ENCODE measurements at places on chromosomes 4 and X.

DNA sequence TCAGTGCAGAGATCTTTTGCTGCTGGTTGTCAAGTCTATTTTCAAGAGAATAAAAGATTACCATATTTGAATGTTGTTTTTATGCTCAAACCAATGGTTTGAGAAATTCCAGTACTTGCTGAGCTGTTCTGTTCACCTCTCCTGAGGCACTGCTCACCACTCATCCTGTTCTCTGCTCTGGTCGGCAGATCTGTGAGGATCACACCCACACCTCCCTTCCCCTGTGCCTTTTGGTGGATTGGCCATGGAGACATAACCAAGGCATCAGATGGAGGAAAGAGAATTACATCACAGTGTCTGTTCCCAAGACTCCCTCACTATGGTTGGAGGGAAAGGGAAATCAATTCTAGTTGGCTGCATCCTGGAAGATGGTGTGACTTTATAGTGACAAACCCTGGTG lies 391.6 kb downstream of the ARHGAP24 start:
- DNase-seq, result no peak

DNA sequence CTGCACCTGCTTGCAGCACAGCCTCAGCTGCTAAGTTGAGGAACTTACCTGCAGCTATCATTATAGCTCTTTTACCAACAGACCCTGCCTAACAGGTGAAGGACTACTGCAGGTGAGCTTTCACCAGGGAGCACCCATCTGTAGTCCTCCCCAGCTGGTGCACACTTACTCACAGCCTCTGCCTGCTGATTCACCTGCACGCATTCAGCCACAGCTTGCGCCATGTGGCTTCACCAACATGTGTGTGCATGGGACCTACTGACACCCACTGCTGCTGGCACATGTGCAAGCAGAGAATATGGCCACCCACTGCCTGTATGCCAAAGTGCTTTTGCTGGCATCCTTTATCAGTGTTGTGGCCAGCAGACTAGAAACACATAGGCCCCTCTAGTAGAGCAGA lies 146.7 kb upstream of the KLHL4 start:
- no peak for DNase-seq

- DNase-seq, result no peak
Observed at GRCh38 chr4:159787901-159788300, 685.0 kb downstream of the RAPGEF2 start.

- DNase-seq, result no peak
Observed at GRCh38 chr4:4182835-4183568, 43.7 kb downstream of the OTOP1 start.

DNA sequence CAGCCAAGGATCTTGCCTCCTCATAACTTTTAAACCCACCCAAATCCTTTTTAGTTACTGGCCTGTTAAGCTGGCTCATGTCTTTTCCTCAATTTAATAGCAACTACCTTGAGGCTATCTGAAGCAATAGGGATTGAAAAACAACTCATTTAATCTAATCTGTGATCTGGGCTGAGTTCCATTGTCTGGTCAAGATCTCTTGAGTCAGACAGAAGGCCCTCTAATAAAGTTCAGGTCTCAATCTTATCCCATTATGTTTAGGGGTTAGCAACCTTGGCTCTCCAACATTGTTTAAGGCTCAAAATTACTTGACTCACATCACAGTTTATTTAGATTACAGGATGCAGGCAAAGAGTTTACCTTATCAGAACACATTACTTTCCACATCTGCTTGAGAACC lies 436.1 kb downstream of the ANKRD50 start:
- DNase-seq, result peak; percentile 41

GRCh38 chr4:136863756-136864155 lies 668.5 kb downstream of the PCDH18 start:
- no peak for DNase-seq

DNA sequence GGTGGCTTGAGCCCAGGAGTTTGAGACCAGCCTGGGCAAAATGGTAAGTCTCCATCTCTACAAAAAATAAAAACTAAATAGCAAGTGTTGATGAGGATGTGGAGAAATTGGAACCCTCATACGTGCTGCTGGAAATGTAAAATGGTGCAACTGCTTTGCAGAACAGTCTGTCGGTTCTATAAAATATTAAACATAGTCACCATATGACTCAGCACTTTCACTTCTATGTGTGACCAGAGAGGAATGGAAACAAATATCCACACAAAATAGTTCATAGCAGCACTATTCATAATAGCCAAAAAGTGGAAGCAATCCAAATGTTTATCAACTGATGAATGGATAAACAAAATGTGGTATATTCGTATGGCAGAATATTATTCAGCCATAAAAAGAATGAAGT lies 60.8 kb upstream of the FMR1 start:
- DNase-seq, result no peak

GRCh38 chr4:112284662-112285411 lies 867 bp downstream of the TIFA start:
- no peak for DNase-seq

Measured in SK-N-DZ (cell line).